ENCODE measurements at places on chromosomes 12 and 14. TPM values are rescaled to one million over a fixed set of nuclear protein-coding genes. Genes with fewer than 3 reads are reported as not detected.

The IFT43 gene
- 20.9 TPM for total RNA-seq

The KCNC2 gene
- under 0.01 TPM for total RNA-seq

The CINP gene
- total RNA-seq = 31.7 TPM

The CD69 gene
- total RNA-seq = not detected

The EEA1 gene
- 15.9 TPM for total RNA-seq

The LRIG3 gene
- total RNA-seq = 8.3 TPM

The FOXN4 gene
- not detected for total RNA-seq

The KERA gene
- total RNA-seq = not detected

The RNASE1 gene
- 0.75 TPM for total RNA-seq

The ATXN3 gene
- total RNA-seq = 45.6 TPM

The TSPAN8 gene
- total RNA-seq = 0.35 TPM

The EML1 gene
- total RNA-seq = 117 TPM

The KRT78 gene
- total RNA-seq = not detected

The RASSF9 gene
- 1.2 TPM for total RNA-seq

The RHEBL1 gene
- 0.60 TPM for total RNA-seq

The GZMB gene
- not detected for total RNA-seq

The TAS2R43 gene
- not detected for total RNA-seq

The MEG3 gene
- 24.7 TPM for total RNA-seq

The NTS gene
- not detected for total RNA-seq

The DEPDC4 gene
- total RNA-seq = 1.1 TPM

The DTX3 gene
- total RNA-seq = 8.5 TPM

The CCDC177 gene
- total RNA-seq = not detected

The GSC gene
- total RNA-seq = not detected

The STON2 gene
- total RNA-seq = 0.23 TPM

The FANCM gene
- 2.2 TPM for total RNA-seq

The OR4N5 gene
- not detected for total RNA-seq

The SLC11A2 gene
- total RNA-seq = 60.4 TPM

The DPPA3 gene
- total RNA-seq = not detected

The TMEM229B gene
- total RNA-seq = 0.15 TPM

The HCAR2 gene
- total RNA-seq = not detected

The BRMS1L gene
- total RNA-seq = 2.6 TPM

The TAC3 gene
- not detected for total RNA-seq

The APOF gene
- total RNA-seq = not detected

The AQP6 gene
- under 0.01 TPM for total RNA-seq

The KRT6A gene
- total RNA-seq = under 0.01 TPM

The KLRK1 gene
- not detected for total RNA-seq

The RNASE7 gene
- total RNA-seq = not detected

The B4GALNT3 gene
- total RNA-seq = 0.23 TPM

The MLF2 gene
- total RNA-seq = 66.7 TPM

The SNAPC1 gene
- total RNA-seq = 7.6 TPM

The FAM161B gene
- total RNA-seq = 2.8 TPM

The GYS2 gene
- total RNA-seq = not detected

The MSRB3 gene
- 44.5 TPM for total RNA-seq

The MYF6 gene
- not detected for total RNA-seq

Measured in smooth muscle cell of the coronary artery (primary cell).